ACHN (cell line): ENCODE measurements at places on chromosomes 12 and 14.

- DNase-seq = no peak
Measured at GRCh38 chr12:124856132-124856841, 7.4 kb downstream of the SCARB1 start.

GRCh38 chr12:57737467-57738460 is 778 bp downstream of the AGAP2 start:
- peak; percentile 50 for DNase-seq

GRCh38 chr14:51735851-51736250 is 84.1 kb downstream of the FRMD6 start:
- DNase-seq = no peak

- DNase-seq = no peak
Measured at GRCh38 chr14:89578156-89578555, 161.1 kb upstream of the FOXN3 start.

GRCh38 chr14:39218171-39218769 is 15.4 kb upstream of the MIA2 start:
- DNase-seq = no peak

DNA sequence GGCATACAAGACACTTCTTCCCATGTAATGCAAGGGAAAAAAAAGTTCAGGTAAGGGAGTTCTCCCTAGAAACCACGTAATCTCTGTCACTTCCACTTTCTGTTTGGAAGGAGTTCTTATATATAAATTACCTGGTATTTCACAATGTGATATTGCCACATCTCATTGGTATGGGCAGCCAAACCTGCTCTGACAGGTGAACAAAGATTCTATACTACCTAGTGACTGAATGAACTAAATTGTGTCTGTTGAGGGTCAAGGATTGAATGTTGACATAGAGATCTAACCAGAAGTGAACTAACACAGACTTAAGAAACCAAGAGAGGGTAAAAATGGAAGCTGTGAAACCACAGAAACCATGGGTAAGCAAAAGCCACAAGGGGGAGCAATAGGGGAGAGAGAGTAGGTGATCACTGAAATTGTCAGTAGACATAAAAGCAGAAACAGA is 161.3 kb downstream of the RPL10L start:
- DNase-seq = peak; percentile 60

GRCh38 chr14:106691601-106692291 is 1165.4 kb downstream of the TMEM121 start:
- DNase-seq = no peak

DNA sequence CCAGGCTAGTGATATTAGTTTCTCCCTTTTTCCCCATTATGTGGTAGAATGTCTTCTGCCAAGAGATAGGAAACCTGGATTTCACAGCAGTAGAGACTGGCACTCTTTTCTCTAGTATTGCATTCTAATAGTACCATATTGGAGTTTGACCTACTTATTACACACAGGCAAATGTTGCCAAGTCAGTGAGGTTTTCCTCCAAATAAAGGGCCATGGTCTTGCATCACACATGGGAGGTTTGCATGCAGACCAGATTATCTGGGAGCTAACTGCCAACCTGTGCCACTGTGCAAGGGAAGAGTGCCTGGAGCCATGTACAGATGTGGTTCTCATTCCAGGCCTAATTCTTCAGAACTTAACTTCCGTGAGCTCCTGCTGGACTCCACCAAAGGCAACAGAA is 113.3 kb downstream of the ANO6 start:
- no peak for DNase-seq

GRCh38 chr12:67761566-67761965 is 113.0 kb downstream of the DYRK2 start:
- no peak for DNase-seq

DNA sequence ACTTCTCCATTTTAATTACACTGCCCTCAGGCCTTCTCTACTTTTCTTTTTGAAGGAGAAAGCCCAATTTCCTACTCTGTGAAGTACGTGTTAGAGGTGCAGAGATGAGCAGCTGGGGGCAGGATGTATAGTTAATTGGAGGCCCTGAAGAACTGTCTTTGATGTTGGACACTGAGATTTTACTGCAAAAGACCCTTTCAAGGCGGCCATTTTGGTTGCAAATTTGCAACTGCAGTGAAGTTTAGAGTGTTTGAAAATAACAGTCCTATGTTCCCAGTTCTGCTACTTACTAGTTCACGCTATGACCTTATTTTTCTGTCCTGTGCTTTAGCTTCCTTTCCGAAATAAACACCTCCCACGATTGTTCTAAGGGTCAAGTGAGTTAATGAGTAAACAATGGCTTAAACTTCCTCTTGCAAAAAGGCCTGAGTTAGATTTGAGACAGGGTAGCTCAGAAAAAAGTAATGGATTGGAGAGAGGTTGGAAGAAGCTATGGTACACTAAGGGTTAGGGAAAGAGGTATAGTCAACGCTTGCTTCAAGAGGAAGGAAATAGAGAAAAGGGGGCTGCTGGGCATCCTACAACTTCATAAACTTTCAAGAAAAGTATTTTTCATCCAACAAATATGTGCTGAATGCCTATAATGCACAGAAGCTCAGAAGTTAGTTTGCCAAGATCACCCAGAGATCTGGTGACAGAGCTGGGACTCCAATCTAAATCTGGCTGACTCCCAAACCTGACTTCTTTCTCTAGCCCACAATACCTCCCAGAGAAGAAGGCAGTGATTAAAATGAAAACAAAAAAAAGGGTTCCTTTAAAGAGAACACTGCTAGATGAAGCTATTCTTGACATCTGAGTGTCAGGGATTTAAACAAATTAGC is 26.4 kb upstream of the DICER1 start:
- no peak for DNase-seq

GRCh38 chr12:123071099-123071800 is 79.6 kb downstream of the PITPNM2 start:
- DNase-seq = no peak
